ENCODE measurements at places on chromosomes 1 and 21. TPM values are rescaled to one million over a fixed set of nuclear protein-coding genes. Genes with fewer than 3 reads are reported as not detected.

The CLCA1 gene
- total RNA-seq: 0.11 TPM

The ABCB10 gene
- total RNA-seq: 11.0 TPM

The FOXE3 gene
- not detected for total RNA-seq

The HSD3B2 gene
- total RNA-seq: 0.94 TPM

GRCh38 chr1:215360758-215361157, 206.3 kb upstream of the KCTD3 start:
- H3K4me3 ChIP-seq: no peak overlapping the region
- H3K27ac ChIP-seq: no peak overlapping the region
- H3K27me3 ChIP-seq: no peaks in the 10 kb centered on the region
- no peak for DNase-seq

DNA sequence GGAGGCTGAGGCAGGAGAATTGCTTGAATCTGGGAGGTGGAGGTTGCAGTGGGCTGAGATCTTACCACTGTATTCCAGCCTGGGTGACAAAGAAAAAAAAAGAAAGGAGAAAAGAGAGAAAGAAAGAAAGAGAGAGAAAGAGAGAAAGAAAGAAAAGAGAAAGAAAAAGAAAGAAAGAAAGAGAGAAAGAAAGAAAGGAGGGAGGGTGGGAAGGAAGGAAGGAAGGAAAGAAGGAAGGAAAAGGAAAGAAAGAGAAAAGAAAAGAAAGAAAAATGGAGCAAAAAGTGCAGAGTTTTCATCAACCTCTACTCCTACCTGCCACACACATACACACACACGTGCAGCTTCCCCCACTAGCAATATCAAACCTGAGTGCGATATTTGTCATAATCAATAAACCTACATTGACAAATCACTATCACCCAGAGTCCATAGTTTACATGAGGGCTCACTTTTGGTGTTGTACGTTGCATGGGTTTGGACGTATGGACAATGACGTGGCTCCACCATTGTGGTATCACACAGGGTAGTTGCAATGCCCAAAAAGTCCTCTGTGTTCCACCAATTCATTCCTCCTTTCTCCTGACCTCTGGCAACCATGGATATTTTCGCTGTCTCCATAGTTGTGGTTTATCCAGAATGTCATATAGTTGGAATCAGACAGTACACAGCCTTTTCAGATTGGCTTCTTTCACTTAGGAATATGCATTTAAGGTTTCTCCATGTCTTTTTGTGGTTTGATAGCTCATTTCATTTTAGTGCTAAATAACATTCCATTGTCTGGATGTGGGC, 36.5 kb downstream of the EVA1C start:
- H3K27ac ChIP-seq: no peak overlapping the region
- H3K36me3 ChIP-seq: peaks cover 2% of the 10 kb centered on the region
- no peaks in the 10 kb centered on the region for H3K4me1 ChIP-seq
- no peak overlapping the region for H3K4me3 ChIP-seq
- H3K27me3 ChIP-seq: no peaks in the 10 kb centered on the region

DNA sequence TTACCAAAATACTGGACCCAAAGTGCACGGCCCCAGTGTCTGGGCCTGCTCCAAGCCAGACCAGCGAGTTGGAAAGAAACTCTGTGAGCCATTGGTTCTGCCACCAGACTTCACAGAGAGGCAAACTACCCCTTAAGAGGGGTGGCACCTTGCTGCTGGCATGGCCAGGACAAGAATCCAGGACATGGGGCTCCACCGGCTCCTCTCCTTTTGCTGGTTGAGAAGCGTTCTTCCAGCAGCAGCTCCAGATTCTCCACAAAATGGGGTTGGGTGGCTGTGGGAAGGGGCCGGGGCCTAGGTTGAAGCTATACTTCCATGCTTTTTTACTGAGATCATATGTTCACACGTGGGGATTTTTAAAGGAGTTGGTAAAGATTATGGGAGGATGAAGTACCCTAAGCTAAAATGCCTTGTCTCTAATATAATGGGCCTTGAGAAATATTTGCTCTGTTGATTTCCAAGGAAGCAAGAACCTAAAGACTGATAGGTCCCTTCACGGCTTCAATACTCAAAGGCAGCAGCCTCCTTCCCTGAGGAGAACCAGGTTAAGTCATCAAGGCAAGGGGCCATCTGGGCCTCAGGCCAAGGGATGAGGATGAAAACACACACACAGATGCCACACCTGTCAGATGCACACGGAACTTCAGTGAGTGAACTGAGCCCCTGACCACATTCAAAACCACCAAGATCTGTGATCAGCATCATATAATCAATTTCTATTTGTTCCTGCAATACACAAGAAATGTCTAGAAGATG, 3.1 kb downstream of the C1orf198 start:
- no peak overlapping the region for H3K4me3 ChIP-seq
- no peak for DNase-seq
- H3K4me1 ChIP-seq: peaks cover 46% of the 10 kb centered on the region
- no peak overlapping the region for H3K27ac ChIP-seq
- H3K27me3 ChIP-seq: peaks cover 12% of the 10 kb centered on the region

DNA sequence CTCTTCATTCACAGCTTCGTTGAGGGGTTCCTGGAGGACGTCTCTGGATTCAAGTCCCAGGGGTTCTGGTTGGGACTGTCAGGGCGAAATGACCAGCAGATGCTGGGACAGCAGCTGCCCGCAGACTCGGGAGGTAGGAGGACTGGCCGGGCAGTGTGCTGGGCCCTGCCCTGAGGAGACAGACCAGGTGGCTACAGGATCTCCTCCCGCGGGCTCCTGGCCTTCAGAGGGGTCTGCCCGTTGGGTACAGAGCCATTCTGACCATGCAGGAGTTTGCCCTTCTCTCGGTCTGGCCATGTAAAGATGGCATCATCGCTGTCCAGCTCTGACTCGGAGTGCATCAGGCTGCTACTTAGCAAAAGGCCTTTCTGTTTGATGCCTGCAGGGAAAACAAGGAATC, 122.5 kb downstream of the KIAA0319L start:
- H3K36me3 ChIP-seq: peaks cover 60% of the 10 kb centered on the region
- H3K27me3 ChIP-seq: no peaks in the 10 kb centered on the region
- peaks cover 5% of the 10 kb centered on the region for H3K4me1 ChIP-seq
- no peak for DNase-seq

DNA sequence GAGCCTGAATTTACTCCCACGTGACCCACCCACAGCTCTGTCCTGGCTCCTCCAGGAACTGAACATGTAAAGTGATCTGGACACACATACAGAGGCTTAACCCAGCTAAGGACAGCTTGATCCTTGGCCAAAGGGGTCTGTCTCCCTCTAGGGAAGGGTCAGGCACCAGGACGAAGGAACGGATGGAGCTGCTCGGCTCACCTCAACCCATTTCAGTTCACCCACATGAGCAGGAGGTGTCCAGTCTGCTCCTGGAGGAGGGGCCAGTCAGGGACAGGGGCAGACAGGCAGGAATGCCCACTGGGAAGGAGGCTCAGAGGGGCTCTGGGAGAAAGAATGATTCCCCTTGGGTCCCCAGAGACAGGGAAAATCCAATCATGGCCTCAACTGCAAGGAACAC, 567.2 kb downstream of the PTPRU start:
- no peaks in the 10 kb centered on the region for H3K36me3 ChIP-seq
- no peaks in the 10 kb centered on the region for H3K27me3 ChIP-seq
- H3K4me1 ChIP-seq: no peaks in the 10 kb centered on the region
- DNase-seq: no peak

- H3K4me1 ChIP-seq: peaks cover 7% of the 10 kb centered on the region
- no peaks in the 10 kb centered on the region for H3K27me3 ChIP-seq
- H3K36me3 ChIP-seq: no peaks in the 10 kb centered on the region
- H3K27ac ChIP-seq: no peak overlapping the region
- H3K4me3 ChIP-seq: no peak overlapping the region
- DNase-seq: no peak
These were observed 48.0 kb downstream of the LYST start for GRCh38 chr1:235818632-235819136.

- no peaks in the 10 kb centered on the region for H3K27me3 ChIP-seq
- DNase-seq: no peak
- H3K4me3 ChIP-seq: no peak overlapping the region
These were observed 93.6 kb upstream of the DEPDC1 start for GRCh38 chr1:68590473-68590872.

DNA sequence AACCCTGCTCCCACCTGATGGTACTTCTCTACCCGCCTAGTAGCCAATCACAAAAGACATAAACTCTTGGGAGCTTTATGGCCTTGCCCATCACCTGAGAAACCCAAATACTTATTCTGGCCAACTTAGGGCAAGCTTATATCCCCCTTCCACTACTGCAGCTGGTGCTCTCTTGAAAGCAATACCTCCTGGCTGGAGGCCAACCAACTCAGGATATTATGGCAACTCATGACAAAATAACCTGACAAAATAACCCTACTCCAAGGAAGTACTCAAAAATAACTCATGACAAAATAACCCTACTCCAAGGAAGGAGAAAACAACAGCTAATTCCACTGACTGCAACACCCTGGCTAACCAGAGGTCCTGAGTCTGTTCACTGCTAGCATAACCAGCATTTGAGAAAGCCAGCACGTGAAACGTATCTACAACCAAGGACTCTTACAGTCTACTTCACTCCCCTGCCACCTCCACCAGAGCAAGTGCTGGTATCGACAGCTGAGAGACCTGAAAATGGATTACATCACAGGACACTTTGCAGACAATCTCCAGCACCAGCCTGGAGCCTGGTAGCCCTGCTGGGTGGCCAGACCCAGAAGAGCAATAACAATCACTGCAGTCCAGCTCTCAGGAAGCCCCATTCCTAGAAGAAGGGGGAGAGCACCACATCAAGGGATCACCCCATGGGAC, 179.9 kb downstream of the COL24A1 start:
- no peak for DNase-seq
- peaks cover 3% of the 10 kb centered on the region for H3K27me3 ChIP-seq
- peaks cover 25% of the 10 kb centered on the region for H3K4me1 ChIP-seq
- no peak overlapping the region for H3K27ac ChIP-seq
- H3K4me3 ChIP-seq: no peak overlapping the region

DNA sequence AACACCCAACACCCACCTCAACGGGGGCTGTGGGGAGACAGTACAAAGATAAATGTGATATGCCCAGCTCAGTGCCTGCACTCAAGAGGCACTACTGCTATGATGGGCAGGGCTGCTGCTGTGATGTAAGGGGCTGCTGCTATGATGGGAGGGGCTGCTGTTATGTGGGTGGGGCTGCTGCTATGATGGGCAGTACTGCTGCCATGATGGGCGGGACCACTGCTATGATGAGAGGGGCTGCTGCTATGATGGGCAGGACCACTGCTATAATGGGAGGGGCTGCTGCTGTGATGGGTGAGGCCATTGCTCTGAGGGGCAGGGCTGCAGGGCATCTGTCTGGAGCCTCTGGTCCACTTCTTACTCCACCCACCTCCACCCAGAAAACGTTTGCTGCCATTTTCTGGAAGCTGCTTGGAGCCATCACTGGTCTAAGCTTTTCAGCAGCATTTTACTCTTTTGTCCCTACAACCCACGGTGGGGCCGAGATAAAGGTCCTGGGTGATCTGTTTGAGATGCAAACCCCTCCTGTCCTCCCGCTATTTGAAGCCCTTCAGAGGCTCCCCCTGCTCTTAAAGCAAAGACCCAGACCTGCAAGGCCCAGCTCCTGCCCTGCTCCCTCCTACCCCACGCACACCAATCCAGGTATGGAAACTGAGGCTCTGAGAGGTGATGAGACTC, 656.9 kb downstream of the PTPRU start:
- H3K4me3 ChIP-seq: no peak overlapping the region
- no peaks in the 10 kb centered on the region for H3K27me3 ChIP-seq
- H3K36me3 ChIP-seq: no peaks in the 10 kb centered on the region
- H3K27ac ChIP-seq: no peak overlapping the region

DNA sequence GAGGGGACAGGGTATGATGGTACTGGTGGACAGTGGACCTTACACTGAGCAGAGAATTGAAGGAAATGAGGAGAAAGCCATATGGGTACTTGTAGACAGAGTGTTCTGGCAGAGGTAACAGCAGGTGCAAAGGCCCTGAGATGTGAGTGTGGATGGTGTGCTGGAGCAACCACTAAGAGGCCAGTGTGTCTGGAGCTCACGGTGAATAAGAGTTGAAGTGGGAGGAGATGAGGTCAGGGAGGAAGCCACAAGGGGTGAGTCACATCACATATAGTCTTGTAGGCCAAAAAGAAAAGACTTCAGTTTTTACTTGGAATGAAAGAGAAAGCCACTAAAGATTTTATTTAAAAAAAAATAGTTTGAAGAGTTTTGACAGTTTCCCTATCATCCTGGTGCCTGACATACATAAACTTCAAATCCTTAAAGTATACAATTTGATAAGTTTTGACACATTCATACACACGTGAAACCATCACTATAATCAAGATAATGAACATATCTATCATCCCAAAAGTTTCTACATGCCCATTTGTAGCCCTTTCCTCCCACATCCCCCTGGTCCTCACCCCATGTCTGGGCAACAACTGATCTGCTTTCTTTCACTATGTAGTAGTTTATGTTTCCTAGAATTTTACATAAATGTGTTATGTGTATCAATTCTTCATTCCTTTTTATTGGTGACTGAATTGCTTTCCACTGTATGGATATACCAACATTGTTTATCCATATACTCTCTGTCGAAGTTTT, 148.4 kb downstream of the GPATCH2 start:
- no peak for DNase-seq
- no peaks in the 10 kb centered on the region for H3K27me3 ChIP-seq
- no peaks in the 10 kb centered on the region for H3K36me3 ChIP-seq
- H3K27ac ChIP-seq: no peak overlapping the region
- H3K4me1 ChIP-seq: no peaks in the 10 kb centered on the region

DNA sequence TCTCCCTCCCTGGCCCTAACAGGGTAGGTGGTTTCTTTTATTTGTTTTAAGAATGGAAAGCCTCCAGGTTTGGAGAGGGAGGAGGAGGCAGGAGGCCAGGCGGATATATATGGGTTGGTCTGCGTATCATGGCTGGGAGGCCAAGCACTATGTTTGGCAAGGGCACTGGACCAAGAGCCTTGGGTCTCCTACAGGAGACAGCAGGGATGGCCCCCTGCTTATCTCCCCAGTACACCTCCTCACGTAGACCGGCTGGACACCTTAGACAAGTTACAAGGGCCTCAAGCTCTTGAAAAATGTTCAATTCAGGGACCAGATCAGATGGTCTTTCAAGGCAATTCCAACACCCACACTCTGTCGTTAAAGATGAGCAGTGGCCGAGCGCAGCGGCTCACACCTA, 10.9 kb downstream of the SLC41A1 start:
- no peaks in the 10 kb centered on the region for H3K4me1 ChIP-seq
- no peak overlapping the region for H3K4me3 ChIP-seq
- H3K36me3 ChIP-seq: peaks cover 28% of the 10 kb centered on the region

DNA sequence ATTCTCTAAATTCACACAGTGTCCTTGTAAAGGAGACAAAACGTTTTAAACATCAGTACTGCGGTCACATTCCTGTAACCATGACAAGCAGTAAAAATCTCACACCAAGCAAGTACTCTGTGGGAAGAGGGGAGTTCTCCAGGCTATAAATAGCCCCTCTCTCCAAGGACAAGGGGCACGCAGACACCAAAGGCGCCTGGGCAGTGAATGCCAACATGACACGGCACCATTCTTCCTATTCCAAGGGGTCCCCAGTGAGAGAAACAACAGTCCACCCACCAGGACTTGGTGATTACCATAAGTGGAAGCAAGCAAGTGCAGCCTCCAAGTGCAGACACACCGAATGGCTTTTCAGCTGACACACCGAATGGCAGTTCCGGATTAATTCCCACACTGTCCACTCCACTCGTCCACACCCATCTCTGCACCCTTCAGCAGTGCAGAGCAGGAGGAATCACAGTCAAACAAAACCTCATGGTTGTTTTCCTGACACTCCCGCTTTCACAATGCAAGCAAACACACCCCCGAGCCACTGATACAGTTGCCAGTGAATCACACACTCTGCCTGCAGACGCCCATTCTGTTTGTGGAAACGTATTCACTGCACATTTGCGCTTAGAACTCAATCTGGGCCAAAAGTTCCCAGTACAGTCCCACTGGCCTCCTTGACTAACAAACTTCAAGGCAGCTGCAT, 1.8 kb downstream of the PTTG1IP start:
- DNase-seq: no peak
- peaks cover 60% of the 10 kb centered on the region for H3K4me1 ChIP-seq
- peaks cover 24% of the 10 kb centered on the region for H3K27me3 ChIP-seq
- peak overlapping the region; percentile 87 for H3K27ac ChIP-seq

All from WTC11 (cell line).